ENCODE measurements at places on chromosomes 4 and X.

- no peak for DNase-seq
These were observed 65.0 kb downstream of the ZFYVE28 start for GRCh38 chr4:2353222-2354107.

DNA sequence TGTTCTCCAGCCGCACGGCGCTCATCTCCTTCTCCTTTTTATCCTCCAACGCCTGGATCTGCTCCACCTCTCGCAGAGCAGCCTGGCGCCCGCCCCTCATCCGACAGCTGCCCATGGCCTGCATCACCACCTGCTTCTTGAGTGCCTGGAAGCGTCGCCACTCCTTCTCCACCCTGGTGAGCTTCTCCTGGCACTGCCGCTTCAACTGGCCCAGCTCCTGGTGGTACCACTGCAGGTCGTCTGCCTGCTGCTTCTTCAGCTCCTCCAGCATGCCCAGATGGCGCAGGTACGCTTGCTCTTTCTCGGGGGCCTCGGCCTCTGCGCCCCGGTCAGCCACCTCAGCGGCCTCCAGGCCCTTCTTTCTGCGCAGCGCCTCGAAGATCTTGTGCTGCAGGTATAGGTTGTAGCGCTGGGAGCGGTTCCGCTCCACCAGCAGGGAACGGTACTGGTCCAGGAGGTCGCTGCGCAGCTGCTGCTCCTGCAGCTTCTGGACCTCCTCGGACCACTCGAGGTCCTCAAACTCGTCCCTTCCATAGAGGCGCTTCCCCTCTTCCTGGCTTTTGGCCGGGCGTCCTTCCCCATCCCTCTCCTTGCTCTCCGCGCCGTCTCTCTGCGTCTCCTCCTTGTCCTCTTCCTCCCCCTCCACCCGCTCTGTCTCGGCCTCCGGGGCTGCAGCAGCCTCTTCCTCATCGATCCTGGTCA lies 1.2 kb upstream of the TADA2B start:
- no peak for DNase-seq

GRCh38 chrX:50698944-50699343 lies 115.0 kb downstream of the SHROOM4 start:
- no peak for DNase-seq

- DNase-seq, result no peak
These were observed 87.9 kb downstream of the TET2 start for GRCh38 chr4:105234582-105234981.

DNA sequence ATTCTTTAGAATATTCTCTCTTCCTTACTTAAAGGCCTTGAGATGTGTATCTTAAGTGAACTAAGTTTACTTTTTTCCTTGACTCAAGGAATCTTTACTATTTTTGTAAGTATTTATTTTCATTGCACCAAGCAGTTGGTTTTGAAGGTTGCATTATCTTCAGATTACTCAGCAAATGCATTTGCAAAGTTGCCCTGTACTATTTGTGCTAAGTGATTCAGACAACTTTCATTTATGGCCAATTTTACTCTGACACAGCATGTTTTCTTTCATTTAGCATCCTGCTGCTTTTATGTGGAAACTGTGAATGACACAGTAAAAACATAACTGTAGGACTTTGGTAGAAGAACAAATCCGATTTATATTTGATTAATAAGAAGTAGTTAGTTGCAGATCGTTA lies 191.0 kb downstream of the CCSER1 start:
- no peak for DNase-seq

DNA sequence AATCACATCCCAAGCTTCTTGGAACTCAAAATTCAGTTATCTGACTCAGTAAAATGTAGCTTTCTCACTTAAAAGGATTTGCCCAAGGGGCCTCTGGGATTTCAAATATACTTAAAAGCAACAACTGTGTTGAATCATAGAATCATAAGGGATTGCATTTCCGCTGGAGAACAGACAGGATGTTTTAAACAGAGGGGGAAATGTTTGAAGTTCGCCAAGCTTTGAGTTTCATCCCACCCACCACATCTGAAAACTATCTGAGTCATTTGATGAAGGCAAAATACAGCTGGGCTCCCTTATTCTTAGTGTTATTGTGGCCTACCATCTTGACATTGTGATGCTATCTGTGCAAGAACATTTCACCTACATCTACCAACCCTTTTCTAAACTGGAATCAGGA lies 73.5 kb downstream of the PPP1R2C start:
- DNase-seq, result no peak

- DNase-seq, result no peak
These were observed 1656.6 kb upstream of the IGFBP7 start for GRCh38 chr4:58766763-58767162.
